A549 treated with CpdA at 1 μM for 4 hours (cell line): ENCODE measurements at places on chromosomes 6 and 20. TPM values are rescaled to one million over a fixed set of nuclear protein-coding genes. Genes with fewer than 3 reads are reported as not detected.

PTK6 gene
- 2.2 to 3.0 TPM (median 2.4 TPM) in 5 replicates for total RNA-seq

GSTA1 gene
- total RNA-seq, result not detected in 5 replicates

IGF2R gene
- 29.5 to 39.2 TPM (median 31.6 TPM) in 5 replicates for total RNA-seq

NKAPL gene
- total RNA-seq, result not detected in 5 replicates

GRM1 gene
- total RNA-seq, result 0.02 to 0.08 TPM (median 0.03 TPM) in 3 of 5 replicates, not detected in the others

PRR18 gene
- 0.11 to 0.25 TPM (median 0.17 TPM) in 5 replicates for total RNA-seq

GSTA2 gene
- total RNA-seq, result not detected in 5 replicates

CALHM6 gene
- not detected in 5 replicates for total RNA-seq

JARID2 gene
- 7.1 to 10.4 TPM (median 8.8 TPM) in 5 replicates for total RNA-seq

ZNF831 gene
- total RNA-seq, result not detected in 5 replicates

HTR1E gene
- total RNA-seq, result not detected in 5 replicates

GPR6 gene
- not detected in 5 replicates for total RNA-seq

MROH8 gene
- total RNA-seq, result 0.79 to 1.3 TPM (median 0.96 TPM) in 5 replicates

PI16 gene
- not detected in 5 replicates for total RNA-seq

SLC22A7 gene
- total RNA-seq, result not detected in 5 replicates

ARMH2 gene
- total RNA-seq, result not detected in 5 replicates

VPS52 gene
- total RNA-seq, result 14.6 to 18.9 TPM (median 17.0 TPM) in 5 replicates

FAM83B gene
- 0.06 to 0.14 TPM (median 0.07 TPM) in 4 of 5 replicates, not detected in the other for total RNA-seq

DLK2 gene
- total RNA-seq, result 2.7 to 7.1 TPM (median 5.8 TPM) in 5 replicates

PTCRA gene
- not detected in 5 replicates for total RNA-seq

HRH3 gene
- total RNA-seq, result not detected in 5 replicates

PRICKLE4 gene
- total RNA-seq, result 0.44 to 1.6 TPM (median 0.71 TPM) in 5 replicates

TBXT gene
- total RNA-seq, result not detected in 5 replicates

TDRD6 gene
- 0.64 TPM in 1 of 5 replicates, not detected in the others for total RNA-seq

SRMS gene
- not detected in 5 replicates for total RNA-seq

LY6G6F gene
- total RNA-seq, result not detected in 5 replicates

ZNF343 gene
- total RNA-seq, result 13.0 to 15.1 TPM (median 14.1 TPM) in 5 replicates

ITCH gene
- 21.8 to 36.6 TPM (median 30.5 TPM) in 5 replicates for total RNA-seq

SPO11 gene
- total RNA-seq, result not detected in 5 replicates

MACROD2 gene
- total RNA-seq, result 0.50 to 1.1 TPM (median 0.79 TPM) in 5 replicates

CTAGE9 gene
- total RNA-seq, result not detected in 5 replicates

TMEM244 gene
- total RNA-seq, result not detected in 5 replicates

SLC22A2 gene
- total RNA-seq, result 0.02 to 0.09 TPM in 2 of 5 replicates, not detected in the others
